ENCODE measurements at places on chromosomes 5 and 9. TPM values are rescaled to one million over a fixed set of nuclear protein-coding genes. Genes with fewer than 3 reads are reported as not detected.

DNA sequence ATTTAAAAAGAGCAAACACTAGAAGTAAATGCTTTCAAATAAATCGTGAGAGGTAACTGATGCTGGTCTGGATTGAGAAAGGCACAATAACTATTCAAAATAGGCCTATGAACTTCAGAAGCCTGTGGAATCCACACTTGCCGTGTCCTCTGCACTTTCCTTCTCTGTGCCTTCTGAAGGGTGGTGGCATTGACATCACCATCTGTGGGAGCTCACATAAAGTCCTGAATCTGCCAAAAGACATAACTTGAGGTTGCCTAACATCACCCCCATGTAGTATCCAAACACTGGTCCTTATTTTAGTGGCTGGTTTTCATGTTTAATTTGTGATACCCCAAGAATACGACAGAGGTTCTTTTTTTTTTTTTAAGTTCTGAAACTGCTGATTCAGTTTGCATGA is 59.8 kb downstream of the IRF1 start:
- H3K4me3 ChIP-seq = no peak overlapping the region
- DNase-seq = no peak
- H3K27ac ChIP-seq = no peak overlapping the region
- peaks cover 28% of the 10 kb centered on the region for H3K4me1 ChIP-seq

GRCh38 chr9:111843971-111844370 is 49.2 kb upstream of the SHOC1 start:
- peaks cover 3% of the 10 kb centered on the region for H3K4me1 ChIP-seq
- no peak for DNase-seq
- no peaks in the 10 kb centered on the region for H3K27me3 ChIP-seq
- no peak overlapping the region for H3K4me3 ChIP-seq
- H3K36me3 ChIP-seq = no peaks in the 10 kb centered on the region

DNA sequence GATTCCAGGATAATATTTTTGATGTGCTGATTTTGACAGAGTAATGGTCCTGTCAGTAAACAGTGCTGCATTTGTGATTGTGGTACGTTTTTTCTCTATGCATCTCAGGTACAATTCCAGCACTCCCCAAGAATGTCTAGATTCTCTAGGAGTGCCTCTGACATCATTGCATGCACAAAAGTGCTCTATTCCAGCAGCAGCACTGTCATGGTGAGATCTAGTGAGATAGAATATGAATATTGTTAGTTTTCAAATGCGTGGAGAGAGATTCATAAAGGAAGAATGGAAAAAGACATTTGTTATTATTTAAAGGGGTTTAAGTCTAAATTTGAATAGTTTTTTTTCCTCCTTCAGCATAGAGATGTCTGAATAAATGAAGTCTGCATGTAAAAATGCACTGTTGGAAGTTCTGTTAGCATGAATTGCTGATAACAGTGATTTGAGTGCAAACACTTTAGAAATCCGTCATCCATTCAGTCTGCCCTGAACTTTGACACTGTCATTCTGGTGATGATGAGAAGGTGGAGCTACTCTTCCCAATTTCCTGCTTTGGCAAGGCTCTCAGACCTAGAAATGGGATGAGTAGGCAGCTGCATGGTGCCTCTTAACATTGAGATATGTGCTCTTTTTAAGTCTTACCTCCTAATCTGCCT is 84.6 kb downstream of the GAPVD1 start:
- H3K4me3 ChIP-seq = no peak overlapping the region
- H3K4me1 ChIP-seq = peaks cover 1% of the 10 kb centered on the region
- no peak overlapping the region for H3K27ac ChIP-seq
- H3K36me3 ChIP-seq = peaks cover 34% of the 10 kb centered on the region
- H3K27me3 ChIP-seq = no peaks in the 10 kb centered on the region

The MARCOL gene
- not detected for total RNA-seq

GRCh38 chr5:117680426-117680825 is 1105.8 kb upstream of the SEMA6A start:
- no peaks in the 10 kb centered on the region for H3K27me3 ChIP-seq
- no peak overlapping the region for H3K4me3 ChIP-seq
- H3K27ac ChIP-seq = no peak overlapping the region
- H3K36me3 ChIP-seq = no peaks in the 10 kb centered on the region
- no peak for DNase-seq
- H3K4me1 ChIP-seq = peaks cover 2% of the 10 kb centered on the region

DNA sequence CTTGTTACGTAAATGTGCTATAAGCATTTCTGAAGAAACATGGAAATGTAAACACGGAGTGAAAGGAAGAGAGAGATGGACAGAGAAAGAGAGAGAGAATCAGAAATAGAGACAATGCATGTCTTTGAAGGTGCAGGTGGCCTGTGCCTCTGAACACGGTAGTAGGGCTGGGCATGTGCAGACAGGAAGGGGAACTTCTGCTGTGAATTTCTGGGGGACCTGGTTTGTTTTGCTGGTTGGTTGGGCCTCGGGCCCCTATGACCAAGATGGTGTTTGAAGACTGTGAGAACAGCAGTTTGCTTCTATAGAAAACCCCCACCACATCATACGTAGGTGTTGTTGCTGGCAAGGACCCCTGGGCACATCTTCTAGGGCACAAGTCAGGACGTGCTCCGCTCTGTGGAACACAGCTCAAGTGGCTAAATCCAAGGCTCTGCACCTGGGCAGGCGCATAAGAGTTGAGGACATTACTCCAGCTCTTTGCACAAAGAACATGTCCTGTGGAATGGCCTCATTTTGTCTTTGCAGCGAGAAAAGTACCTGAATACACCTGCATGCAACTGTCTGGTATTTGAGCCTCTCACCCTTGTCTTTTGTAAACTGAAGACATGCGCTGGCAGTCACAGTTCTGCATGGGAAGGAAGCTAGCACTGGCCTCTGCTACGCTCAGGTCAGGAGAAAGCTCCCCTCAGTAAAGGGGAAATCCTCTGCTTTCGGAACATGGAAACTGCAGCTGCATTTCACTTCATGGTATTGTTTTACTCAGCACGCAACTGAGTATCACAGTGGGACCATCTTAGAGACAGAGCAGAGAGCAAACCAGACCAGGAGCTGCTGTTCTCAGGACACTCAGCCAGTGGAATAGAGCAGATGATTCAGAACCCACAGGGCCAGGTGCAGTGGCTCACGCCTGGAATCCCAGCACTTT is 2.7 kb downstream of the OR2V2 start:
- no peaks in the 10 kb centered on the region for H3K4me1 ChIP-seq
- no peaks in the 10 kb centered on the region for H3K36me3 ChIP-seq
- peaks cover 61% of the 10 kb centered on the region for H3K27me3 ChIP-seq
- H3K4me3 ChIP-seq = no peak overlapping the region

The GABRA6 gene
- not detected for total RNA-seq

The DNAI1 gene
- 1.2 TPM for total RNA-seq

DNA sequence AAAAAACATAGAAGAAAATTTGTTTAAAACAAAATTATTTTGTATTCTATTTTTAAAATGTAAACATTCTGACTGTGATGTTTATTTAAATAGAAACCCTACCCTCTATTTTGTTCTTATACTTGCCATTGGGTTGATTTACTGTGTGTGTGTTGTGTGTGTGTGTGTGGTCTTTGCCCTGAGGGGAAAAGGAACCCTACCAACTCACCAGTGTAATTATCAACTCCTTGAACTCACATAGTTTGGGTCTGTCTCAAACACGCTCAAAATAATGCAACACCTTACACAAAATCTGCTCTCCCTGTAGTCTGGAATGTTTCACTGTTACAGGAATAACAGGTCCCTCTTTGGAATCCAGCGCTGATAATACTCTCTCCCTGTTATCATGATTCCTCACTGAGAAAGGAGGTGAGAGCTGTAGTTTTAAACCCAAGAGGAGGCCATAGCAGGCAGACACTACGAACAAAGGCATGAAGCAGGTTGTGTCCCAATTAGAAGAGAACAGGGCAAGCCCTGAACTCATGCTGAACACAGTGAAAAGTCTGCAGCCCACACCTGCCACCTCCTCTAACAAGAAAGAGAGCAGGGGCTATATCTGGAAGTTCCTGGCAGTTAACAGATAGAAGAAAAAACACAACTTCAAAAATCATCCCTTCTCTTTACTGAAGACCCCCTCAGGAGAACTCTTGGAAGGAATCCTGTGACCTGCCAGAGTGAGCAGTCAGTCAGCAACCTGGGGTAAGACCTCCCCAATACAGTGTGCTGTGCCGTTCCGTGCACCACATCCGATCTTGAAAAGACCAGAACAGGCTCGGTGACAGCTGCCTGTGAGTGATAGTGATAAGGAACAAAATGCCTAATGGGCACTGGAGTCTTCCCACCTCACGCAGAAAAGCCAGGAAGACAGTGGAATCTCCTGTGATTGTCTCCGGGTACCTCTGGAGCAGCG is 608.1 kb upstream of the ADAMTS16 start:
- no peak for DNase-seq
- H3K27me3 ChIP-seq = peaks cover 18% of the 10 kb centered on the region
- no peaks in the 10 kb centered on the region for H3K4me1 ChIP-seq
- H3K36me3 ChIP-seq = no peaks in the 10 kb centered on the region

The HSD17B4 gene
- total RNA-seq = 285 TPM

The C9orf43 gene
- 0.51 TPM for total RNA-seq

- no peaks in the 10 kb centered on the region for H3K36me3 ChIP-seq
- no peak for DNase-seq
- peaks cover 10% of the 10 kb centered on the region for H3K27me3 ChIP-seq
- no peak overlapping the region for H3K4me3 ChIP-seq
These were observed 21.5 kb upstream of the KLF9 start for GRCh38 chr9:70435948-70436347.

The LAMC3 gene
- total RNA-seq = 0.12 TPM

DNA sequence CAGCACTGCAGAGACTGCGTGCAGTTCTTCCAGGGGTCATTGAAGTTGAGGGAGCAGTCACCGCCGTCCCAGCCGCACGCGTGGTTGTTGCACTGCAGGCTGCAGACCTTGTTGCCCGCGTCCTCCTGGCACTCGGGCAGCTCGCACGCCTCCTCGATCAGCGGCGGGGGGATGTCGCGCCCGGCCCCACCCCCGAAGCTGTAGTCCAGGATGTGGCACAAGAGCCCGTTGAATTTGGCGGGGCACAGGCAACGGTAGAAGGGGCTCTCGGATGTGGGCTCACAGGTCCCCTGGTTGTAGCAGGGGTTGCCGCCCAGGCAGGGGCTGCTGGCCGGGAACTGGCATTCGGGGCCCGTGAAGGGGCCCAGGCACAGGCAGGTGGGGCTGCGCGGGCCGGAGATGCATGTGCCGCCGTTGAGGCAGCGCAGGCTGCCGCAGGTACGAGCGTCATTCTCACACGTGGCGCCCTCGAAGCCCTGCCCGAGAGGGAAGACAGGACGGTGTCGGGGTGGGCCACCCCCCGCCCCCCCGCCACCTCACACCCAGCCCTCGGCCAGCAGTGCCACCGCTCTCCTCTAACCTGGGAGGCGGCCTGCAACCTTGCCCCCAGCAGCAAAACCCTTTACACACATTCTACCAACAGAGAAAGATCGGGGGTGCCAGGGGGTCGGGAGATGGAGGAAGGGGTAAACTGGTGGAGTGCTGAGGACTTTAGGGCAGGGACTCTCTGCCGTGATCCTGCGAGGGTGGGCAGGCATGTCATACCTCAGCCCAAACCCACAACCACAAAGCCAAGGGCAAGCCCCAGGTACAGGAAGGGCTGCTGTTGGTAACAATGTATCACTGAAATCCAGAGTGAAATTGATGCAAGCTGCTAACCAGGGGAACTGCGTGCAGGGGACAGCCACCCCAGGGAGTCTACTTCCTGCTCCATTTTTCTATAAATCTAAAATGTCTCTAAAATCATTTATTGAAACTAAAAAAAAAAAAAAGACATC is 22.9 kb upstream of the SEC16A start:
- H3K27me3 ChIP-seq = no peaks in the 10 kb centered on the region
- H3K27ac ChIP-seq = no peak overlapping the region
- no peaks in the 10 kb centered on the region for H3K4me1 ChIP-seq
- DNase-seq = no peak

The ORM2 gene
- 3.2 TPM for total RNA-seq

DNA sequence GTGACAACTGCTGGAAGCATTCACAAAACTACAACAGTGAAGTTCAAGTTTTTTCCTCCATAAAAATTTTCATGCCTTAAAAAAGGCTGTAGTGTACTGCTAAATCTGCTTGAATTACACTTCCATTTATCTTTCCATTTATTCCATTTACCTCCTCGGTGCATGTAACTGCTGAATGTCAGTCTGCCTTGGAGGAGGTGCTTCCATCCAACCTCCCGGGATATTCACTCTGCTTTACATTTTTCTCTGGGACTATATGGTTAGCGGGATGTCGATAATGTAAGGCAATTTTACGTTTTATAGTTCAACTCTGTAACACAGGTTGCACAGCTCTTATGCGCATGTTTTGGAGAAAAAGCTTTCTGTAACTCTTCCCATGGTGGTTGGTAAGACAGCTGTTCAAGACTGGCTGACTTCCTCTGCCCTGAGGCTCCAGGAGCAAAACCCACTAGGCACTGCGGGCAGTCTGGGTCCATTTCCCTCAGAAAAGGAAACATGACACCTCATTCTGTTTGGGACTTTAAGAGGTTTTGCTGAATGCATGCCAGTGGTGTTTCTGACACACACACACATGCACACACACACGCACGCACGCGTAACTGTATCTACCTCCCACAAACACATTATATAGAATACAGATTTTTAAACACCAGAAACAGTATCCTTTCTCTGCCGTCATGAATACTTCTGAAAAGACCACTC is 66.1 kb downstream of the SPTLC1 start:
- DNase-seq = no peak
- H3K36me3 ChIP-seq = peaks cover 41% of the 10 kb centered on the region
- no peak overlapping the region for H3K27ac ChIP-seq
- no peaks in the 10 kb centered on the region for H3K27me3 ChIP-seq

- DNase-seq = no peak
- peaks cover 10% of the 10 kb centered on the region for H3K27me3 ChIP-seq
- H3K27ac ChIP-seq = no peak overlapping the region
- peaks cover 9% of the 10 kb centered on the region for H3K4me1 ChIP-seq
- H3K4me3 ChIP-seq = peak overlapping the region; percentile 77
These were observed 920 bp downstream of the LPCAT1 start for GRCh38 chr5:1522601-1523479.

The DPM2 gene
- 37.7 TPM for total RNA-seq

DNA sequence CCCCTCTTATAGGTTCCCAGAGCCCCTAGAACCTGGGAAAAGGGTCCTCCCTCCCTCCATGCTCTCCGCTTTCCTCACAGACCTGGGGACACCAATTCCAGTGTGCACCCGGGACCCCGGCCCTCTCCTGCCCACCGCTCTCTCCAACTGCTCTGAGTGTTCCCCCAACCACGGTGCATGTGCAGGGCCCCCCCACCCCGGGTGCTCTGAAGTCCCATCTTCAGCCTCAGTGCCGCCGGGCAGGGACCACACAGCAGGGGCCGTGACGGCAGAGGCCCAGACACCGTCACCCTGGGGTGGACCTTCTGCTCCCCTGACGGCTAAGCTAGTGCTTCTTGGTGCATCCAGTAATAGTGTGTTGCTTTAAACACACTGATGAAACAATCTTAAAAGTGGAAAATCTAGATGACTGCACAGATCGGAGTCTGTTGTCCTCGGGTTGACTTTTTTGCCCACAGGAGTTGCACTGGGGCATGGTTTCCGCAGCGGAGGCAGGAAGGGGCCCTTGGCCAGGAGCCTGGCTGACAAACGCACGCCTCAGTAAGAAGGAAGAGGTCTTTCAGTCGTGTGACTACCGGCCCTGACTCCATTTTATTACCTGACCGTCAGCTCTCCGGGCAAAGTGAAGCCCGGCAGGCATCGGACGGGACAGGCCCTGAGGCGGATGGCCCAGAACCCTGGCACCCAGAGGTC is 36.2 kb upstream of the SLC6A3 start:
- no peak for DNase-seq
- H3K27me3 ChIP-seq = no peaks in the 10 kb centered on the region
- no peaks in the 10 kb centered on the region for H3K4me1 ChIP-seq
- H3K36me3 ChIP-seq = peaks cover 7% of the 10 kb centered on the region

GRCh38 chr9:89079391-89079790 is 88.1 kb downstream of the S1PR3 start:
- DNase-seq = no peak
- no peak overlapping the region for H3K27ac ChIP-seq
- no peaks in the 10 kb centered on the region for H3K27me3 ChIP-seq

- H3K4me1 ChIP-seq = peaks cover 15% of the 10 kb centered on the region
- peak; percentile 35 for DNase-seq
These were observed 12.8 kb upstream of the RALGDS start for GRCh38 chr9:133133681-133134387.

The CCL27 gene
- 0.67 TPM for total RNA-seq

Data from progenitor cell of endocrine pancreas (in vitro differentiated cells).